ENCODE measurements at places on chromosomes 1 and 21.
A peak's percentile ranks its signal among the peaks of the same experiment; 100 is the strongest.

- DNase-seq: peak; percentile 62
Measured at GRCh38 chr1:923131-923990, at the start of gene SAMD11. Gene SAMD11 (plus strand): TSS chr1:923923. CDS start chr1:924432, 509 bp downstream.

DNA sequence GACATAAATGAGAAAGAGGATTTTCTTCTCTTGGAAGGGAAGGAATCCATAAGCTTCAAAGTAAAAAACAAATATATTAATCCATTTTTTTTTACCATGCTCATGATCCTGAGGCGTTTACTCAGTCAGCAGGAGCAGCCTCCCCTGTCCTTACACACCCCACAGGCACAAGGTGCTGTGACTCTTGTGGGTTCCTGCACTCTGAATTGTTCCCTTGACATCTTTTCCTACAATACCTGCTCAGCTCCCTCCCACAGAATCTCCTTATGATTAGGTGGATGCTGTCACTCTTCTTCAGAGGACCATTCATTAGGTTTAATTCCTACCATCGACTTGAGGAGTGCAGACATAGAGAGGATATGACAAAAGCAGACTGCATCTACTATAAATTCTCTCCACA lies 10.1 kb upstream of the PSRC1 start:
- no peak for DNase-seq

- DNase-seq: no peak
Measured at GRCh38 chr1:61120246-61120840, 38.0 kb downstream of the NFIA start.

GRCh38 chr1:51575406-51576084 lies 41.3 kb upstream of the OSBPL9 start:
- no peak for DNase-seq

DNA sequence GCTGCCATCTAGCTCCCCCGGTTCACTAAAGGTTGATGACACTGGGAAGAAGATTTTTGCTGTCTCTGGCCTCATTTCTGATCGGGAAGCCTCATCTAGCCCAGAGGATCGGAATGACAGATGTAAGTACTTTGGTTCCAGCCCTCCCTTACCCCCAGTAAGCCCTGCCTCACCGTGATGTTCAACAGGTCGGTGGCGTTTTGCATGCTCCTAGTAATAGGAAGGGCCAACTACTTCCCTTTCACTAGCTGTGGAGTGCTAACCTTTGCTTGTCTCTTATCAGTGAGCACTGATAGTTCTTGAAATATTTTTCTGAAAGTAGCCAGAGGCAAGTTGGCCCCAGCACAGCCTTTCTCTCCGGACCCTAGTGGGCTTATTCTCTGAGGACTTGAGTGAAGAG lies 7.5 kb downstream of the RNF220 start:
- DNase-seq: no peak

DNA sequence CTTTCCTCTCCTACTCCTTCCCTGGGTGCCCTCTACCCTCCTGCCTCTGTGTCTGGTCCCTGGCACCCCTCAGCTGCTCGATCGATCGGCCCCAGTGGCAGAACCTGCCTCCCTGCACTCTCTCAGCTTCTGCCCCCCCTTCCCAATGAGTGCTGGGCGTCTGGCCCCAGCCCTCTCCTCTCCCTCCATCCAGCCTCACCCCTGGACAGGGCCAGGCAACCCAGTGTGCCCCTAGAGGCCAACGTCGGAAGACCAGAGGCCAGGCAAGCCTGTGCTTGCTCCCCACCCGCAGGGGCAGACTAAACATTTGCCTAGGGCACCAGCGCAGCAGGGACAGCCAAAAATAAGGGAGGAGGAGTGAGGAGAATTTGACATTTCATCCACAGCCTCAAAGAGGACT lies 43.5 kb downstream of the LGR6 start:
- DNase-seq: peak; percentile 7

DNA sequence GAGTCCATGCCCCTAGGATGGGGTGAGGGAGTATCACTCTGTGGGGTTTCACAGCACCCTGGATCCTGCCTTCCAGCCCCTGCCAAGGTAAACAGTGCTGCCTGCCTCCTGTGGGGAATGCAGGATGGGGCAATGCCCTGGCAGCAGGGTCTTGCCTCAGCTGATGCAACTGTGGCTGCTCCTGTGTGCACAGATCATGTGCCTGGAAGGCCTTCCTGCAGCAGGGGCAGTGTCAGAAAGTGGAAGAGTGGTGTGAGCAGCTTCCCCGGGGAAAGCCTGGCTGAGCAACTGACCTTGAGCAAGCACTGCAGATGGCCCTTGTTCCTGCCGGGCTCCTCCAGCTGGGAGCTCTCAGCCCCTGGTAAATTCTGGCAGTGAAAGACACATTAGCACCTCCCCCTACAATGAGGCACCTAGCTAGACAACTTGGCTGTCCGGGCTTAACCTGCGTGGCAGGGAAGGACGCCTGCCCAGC lies 9.9 kb downstream of the TOR3A start:
- DNase-seq: no peak

GRCh38 chr1:216890871-216891270 lies 167.6 kb upstream of the ESRRG start:
- no peak for DNase-seq

DNA sequence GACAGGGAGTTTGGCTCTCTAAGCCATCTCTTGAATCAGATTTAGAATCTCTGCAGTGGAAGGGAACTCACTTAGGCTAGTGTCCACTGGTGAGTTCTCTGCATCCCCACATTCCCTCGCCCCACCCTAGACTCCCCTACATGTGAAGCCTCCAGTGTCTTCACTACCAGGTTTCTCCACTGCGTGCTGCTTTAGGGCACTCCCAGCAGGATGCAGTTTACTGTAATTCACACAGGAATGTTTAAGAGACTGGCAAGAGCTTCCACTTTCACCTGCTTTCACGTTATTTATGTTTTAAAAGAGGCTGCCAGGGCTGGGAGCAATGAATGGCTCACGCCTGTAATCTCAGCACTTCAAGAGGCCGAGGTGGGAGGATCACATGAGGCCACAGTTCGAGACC lies 60.2 kb downstream of the KAZN start:
- no peak for DNase-seq

DNA sequence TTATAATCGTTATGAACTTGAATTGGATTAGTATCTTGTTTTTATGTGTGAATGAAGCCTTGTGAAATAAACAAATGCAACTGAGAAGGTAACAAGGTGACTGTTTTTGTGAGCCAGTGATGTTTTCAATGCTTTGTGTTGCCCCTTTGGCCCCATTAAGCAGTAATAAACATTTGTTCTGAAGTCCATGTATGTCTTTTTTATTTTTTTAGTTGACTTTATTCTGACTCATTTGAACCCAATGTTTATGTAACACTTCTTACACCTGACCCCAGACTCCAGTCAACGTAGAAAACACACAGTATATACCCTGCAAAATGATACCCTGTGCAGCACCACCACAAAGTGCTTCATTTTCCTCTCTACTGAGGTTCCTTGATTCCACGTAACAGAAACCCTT lies 4.6 kb upstream of the CACYBP start:
- DNase-seq: no peak

DNA sequence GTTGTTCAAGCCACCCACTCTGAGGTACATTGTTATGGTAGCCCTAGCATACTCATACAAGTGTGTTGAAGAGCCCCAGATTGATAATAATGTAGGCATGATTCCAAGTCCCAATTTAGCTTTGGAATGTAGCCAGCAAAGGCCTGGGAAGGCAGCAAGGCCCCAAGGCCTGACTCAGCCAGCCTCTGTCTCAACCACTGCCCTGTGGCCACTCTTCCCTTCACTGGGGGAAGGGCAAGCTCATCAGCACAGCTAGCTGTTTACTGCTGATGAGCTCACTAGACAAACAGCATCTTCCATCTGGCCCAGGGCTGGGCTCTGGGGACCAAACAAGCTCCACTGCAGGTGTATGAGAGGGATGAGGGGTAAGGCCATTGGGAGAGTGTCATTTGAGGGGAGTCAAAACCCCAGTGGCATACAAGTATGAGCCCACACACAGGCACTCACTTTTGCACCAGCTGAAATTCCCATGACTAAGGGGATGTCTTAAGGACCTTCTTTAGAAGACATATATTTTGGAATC lies 2.2 kb upstream of the IRF6 start:
- no peak for DNase-seq

GRCh38 chr1:167722152-167722869 lies 529 bp downstream of the MPZL1 start:
- DNase-seq: no peak

DNA sequence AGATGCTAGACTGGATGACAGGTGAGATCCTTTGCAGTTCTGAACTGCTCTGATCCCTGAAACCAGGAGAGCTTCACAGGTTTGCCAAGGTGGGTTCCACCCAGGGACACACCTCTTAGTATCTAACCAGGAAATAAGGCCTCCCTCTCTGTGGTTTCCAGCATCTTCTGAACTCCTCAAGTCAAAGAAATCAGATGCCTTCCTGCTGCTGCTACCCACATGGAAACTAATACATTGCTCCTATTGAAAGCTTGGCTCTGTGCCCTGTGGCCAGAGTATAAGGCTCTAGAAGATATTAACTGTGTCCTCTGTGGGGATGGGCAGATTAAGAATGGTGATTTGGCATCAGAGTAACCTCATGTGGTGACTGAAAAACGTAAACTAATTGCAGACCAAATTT lies 75.0 kb upstream of the MRPS6 start:
- no peak for DNase-seq

DNA sequence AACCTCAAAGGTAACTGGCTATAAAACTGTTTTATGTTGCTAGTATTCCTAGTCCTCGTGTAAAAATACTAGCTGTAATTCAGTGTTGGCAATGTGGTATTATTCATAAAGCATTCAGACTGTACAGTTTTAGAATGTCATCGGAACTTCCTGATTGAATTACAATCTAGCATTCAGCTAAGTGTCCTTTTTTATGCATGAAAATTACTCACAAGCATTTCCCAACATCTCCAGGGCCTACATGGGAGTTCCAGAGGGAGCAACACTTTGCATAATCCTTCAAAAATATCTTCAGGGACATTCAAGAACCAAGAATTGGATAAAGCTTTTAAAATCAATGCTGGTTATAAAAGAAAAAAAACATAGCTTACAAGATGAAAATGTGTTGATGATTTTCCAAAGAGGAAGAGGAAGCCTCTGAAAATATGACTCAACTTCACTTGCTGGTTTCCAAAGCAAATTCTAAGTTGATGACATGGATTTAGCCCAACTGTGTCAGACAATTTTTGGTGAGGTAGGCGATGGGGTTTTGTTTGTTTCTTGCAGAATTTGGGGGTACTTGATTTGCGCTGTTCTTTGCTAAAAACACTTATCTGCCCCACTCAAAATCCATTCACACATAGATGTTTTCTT lies 137.8 kb downstream of the SLC44A5 start:
- no peak for DNase-seq

DNA sequence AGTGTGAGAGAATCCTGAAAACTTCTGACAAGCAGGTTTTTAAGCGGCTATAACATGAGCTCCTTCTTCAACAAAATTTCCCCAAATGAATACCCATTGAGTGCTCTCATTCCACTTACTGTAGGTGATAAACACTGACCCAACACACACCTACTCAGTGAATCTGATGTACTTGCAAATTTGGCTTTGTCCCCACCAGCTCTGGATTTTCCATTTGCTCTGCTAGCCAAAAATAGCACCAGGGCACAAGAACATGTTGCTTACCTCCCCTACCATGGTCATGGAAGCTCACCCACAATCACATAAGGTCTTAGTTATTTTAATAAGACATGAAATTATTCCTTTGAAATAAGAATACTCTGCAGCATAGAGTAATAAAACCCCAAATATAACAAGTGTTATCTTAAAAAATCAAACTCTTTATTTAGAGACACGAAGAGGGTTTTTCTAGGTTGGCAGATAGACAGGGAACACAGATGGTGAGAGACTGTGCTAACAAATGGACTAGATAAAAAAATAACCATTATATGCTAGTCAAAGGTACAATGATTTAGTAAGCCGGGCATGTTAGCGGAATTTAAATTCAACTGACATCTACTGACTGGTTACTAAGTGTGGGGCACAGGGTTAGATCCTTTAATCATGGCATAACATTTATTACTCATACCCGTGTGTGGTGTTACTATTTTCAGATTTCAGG lies 291.9 kb downstream of the KCNH1 start:
- DNase-seq: no peak

- DNase-seq: no peak
Measured at GRCh38 chr1:201912832-201913231, 24.1 kb downstream of the SHISA4 start.

DNA sequence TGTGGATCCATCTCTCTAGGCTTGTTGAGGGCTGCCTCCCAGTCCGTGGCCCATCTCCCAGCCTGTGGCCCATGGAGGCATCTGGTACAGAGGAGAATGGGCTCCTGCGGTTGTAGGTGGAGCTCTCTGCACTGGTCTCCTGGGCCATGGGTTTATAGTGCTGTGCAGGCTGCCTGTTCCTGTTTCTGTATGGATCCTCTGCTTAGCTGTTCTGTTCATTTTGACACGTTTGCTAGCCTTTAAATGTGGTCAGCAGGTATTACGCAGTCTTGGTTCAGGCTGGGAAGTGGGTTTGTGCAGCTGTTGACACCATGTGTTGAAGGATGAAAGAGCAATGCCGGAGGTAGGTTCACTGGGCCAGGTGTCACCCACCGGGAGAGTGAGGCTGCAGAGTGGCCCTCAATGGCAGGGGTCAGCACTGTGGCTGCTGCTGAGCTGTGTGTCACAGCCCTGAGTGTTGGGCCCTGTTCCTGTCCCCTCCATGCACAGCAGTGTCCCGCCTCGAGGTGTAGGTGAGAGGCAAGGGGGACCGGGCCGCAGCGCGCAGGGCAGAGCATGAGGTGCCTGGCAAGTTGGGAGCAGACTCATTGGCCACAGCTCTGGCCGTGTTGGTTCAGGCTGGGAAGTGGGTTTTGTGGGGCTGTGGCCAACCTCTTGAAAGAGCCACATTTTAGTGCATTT lies 39.0 kb downstream of the SNAP47 start:
- peak; percentile 49 for DNase-seq

GRCh38 chr1:171699531-171699930 lies 42.3 kb downstream of the VAMP4 start:
- DNase-seq: no peak

Data from T-cell (primary cell).